ENCODE measurements at places on chromosomes 7 and 10. TPM values are rescaled to one million over a fixed set of nuclear protein-coding genes. Genes with fewer than 3 reads are reported as not detected.
A peak's percentile ranks its signal among the peaks of the same experiment; 100 is the strongest.

DNA sequence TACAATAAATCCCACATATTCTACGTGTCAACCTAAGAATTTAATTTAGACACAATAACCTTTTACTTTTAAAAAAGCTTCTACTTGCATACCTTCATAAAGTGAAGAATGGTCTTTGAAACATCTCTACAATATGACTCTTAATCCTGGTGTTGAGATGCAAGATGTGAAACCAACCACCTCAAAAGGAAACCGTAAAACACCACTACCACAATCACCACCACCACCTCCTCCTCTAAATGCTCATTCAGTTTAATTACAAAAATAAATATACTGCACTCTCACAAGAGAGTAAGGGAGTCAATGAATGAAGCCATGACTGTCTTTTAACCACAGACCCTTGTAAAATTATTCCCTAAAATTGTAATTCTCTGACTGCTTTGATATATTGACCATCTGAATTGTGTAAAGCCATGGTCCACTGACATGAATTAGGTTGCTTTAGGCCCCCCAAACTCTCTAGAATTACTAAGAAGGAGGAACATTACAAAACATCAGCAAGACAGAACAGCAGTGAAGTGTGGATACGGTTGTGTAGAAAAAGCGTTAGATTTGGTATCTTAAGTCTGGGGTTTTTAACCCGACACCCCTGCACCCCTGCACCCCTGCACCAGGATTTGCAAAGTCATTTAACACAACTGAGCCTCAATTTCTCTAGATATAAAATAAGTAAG is 171.4 kb downstream of the SFMBT2 start:
- DNase-seq: no peak

DNA sequence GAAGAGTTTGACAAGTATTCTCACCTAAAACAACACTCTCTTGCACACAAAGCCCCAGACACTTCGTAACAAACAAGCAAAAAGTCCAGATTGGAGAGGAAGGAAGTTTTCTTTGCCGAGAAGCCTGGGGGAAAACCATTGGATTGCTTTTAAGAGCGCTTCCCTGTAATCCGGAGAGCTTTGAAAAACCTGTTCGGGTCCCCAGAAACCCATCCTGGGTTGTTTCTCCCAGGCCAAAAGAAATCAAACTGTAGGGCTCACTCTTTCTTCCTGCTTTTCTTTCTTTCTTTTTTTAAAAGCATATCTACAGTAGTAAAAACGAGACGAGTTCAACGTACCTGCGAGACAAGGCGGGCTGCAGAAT is 655 bp downstream of the SP8 start:
- DNase-seq: peak; percentile 8

- no peak for DNase-seq
Measured at GRCh38 chr10:22344781-22345300, 455 bp upstream of the SPAG6 start.

DNA sequence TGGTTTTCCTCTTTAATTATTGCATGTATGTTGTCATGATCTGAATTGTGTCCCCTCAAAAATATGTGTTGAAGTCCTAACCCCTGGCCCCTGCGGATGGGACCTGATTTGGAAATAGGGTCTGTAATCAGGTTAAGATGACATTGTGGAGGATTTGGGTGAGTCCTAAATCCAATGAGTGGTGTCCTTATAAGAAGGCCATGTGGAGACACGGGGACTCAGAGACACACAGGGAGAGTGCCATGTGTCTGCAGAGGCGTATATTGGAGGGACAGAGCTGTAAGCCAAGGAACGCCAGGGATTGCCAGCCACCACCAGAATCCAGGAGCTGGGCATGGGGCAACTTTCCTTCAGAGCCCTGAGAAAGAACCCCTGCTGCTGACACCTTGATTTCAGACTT is 171.9 kb downstream of the CREB5 start:
- DNase-seq: no peak

DNA sequence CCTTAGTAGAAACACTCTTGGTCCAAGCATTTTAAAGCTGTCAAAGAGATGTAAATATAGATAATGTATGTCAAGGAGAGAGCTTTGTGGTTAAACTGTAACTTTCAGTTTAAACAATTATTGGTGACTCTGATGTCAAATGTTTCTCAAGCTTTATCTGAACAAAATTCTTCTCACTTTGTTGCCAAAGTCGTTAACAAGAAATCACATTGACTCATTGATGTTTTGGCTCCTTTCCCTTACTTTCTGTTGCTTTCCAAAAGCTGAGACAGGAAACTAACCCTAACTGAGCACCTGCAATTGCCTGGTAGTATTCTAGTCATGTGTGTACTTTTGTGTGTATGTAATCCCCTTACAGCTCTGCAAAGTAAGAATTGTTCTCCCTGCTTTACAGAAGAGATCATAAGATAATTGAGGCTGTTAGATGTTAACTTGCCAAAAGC is 108.5 kb downstream of the CFTR start:
- no peak for DNase-seq

DNA sequence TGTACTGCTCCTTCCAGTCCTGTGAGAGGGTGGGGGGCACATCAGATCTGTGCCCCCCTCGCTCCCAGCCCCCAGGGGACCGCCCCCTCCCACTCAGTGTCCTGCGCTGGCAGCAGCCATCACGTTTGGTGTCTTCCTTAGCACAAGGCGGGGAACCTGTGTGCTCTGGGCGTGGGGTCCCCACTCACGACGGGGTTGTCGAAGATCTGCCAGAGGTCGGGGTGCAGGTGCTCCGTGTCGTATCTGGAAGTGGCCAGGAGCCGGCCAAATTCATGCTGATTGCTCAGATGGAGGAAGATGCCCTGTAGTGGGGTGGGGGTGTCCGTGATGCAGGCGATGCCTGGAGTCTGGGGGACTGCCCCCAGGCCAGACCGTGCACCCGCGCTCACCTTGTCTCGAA is 7.2 kb downstream of the PLOD3 start:
- no peak for DNase-seq

- DNase-seq: peak; percentile 12
Measured at GRCh38 chr10:88395677-88396076, 187.4 kb downstream of the RNLS start.

DNA sequence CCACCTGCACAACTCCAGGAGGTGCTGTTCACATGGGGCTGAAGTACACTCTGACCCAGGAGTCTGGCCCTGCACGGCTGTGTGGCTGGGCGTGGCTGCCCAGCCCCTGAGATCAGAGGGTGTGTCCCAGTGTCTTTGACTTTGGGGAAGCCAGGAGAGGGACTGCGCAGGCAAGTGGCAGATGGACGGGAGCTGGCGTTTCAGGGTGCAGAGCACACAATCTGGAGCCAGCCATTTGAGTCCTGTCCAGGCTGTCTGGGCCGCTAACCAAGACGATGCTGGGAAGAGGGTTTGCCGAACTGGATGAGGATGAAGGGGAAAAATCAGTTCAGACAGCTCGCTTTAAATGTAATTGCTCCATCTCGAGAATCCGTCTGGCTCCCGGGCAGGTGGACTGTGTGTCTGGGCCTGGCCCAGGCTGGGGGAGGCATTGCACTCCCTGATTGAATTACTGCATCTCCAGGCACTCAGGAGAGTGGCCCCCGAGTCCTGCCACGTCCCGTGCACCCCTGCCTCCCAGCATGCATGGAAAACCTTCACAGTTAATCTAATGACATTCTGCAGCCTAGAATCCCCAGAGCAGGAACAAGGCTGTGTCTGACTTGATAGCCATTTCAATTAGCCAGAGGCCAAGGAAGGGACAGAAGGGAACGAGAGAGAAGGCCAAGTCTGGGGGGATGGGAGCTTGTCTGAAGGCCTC is 120.8 kb upstream of the NANOS1 start:
- no peak for DNase-seq

LRRN3 gene
- total RNA-seq: 3.4 TPM

MSS51 gene
- 0.24 TPM for total RNA-seq

HUS1 gene
- total RNA-seq: 22.0 TPM

PLEKHS1 gene
- 0.84 TPM for total RNA-seq

NKX2-3 gene
- total RNA-seq: 0.59 TPM

LIPM gene
- not detected for total RNA-seq

MLXIPL gene
- not detected for total RNA-seq

OR2A5 gene
- not detected for total RNA-seq

ZFYVE27 gene
- total RNA-seq: 10.3 TPM

Measured in RPMI7951 (cell line).